ENCODE measurements at places on chromosomes 13 and 19.

GRCh38 chr19:4583961-4584669 is 24.6 kb upstream of the SEMA6B start:
- DNase-seq, result peak; percentile 63

DNA sequence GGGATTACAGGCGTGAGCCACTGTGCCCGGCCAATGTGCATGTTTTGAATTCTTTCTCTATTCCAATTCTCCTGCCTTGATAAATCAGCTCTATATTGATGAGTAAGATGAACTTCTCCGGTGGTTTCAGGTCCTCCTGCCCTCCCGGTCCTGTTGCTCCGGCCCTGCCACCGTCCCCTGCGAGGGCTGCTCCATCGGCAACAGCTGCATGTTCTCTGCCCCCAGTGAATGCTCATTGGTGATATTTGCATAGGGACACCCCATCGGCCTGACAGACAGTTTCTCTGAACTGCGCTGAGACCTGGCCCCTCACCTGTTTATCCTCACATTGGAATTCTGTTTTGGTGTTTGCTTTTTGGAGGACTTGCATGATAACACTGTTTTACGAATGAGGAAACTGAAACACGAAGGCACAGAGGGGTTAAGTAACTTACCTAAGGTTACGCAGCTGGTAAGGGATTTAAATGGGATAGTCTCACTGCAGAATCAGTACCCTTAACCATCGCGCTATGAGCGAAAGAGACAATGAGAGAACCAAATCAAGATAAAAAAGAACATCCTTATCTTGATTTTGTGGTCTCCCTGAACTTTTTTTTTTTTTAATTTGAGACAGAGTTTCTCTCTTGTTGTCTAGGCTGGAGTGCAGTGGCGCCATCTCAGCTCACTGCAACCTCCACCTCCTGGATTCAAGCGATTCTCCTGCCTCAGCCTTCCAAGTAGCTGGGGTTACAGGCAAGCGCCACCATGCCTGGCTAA is 32.2 kb downstream of the ZNF557 start:
- no peak for DNase-seq

- no peak for DNase-seq
Observed at GRCh38 chr19:28258829-28259228, 954.1 kb downstream of the UQCRFS1 start.

GRCh38 chr13:75694722-75695121 is 58.6 kb downstream of the LMO7 start:
- no peak for DNase-seq

- no peak for DNase-seq
Observed at GRCh38 chr19:40283414-40284250, 1.5 kb downstream of the AKT2 start.

DNA sequence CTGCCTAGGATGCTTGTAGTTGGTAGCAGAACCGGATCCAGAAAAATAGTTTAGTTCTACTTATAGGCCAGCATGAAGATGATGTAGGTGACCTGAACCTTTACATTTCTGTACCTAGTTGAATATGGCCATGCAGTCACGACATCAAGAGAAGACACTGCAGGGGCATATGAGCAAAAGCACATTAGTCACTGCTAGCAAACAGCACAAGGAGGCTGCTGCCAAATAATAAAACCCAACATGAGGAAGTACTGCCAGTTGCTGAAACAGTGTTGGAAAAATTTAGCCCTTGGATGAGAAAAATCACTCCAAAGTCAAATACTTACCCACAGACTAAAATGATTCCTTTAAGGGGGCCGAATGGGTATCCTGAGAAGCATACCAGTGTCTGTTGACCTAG is 20.8 kb downstream of the ERICH6B start:
- DNase-seq, result no peak

- DNase-seq, result no peak
Observed at GRCh38 chr13:110555601-110556223, 5.8 kb downstream of the RAB20 start.

GRCh38 chr19:10602330-10603083 is 15.4 kb upstream of the AP1M2 start:
- DNase-seq, result peak; percentile 57

GRCh38 chr19:2590630-2591399 is 111.7 kb downstream of the GNG7 start:
- no peak for DNase-seq

- no peak for DNase-seq
Observed at GRCh38 chr19:38049105-38049649, 142.2 kb downstream of the SIPA1L3 start.

DNA sequence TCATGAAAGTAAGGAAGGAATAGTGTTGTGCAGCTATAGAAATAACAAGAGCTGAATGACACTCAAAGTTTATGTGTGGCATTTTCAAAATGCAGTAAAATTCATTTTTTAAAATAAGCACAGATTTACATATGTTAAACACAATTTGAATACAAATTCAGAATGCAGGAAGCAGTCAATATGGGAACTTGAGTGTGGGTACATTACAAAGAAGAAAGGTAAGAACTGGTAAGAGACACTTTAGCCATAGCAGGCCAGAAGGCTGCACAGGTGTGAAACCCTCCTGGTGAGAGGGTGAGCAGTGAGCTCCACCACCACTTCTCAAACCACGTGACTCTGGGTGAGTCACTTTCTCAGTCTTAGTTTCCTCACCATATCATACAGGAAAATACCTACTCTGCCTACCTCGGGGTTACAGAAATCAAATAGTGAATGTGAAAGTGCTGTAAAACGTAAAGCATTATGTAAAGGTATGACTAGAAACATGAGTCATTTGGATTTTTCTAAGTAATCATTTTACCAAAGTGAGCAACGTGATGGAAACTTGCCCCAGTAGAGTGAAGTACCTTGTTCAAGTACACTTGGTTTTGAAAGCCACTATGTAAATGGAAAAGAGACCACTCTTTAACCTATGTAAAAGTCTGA is 40.5 kb downstream of the USP12 start:
- DNase-seq, result no peak

- DNase-seq, result no peak
Observed at GRCh38 chr13:109718726-109719125, 67.7 kb downstream of the IRS2 start.

DNA sequence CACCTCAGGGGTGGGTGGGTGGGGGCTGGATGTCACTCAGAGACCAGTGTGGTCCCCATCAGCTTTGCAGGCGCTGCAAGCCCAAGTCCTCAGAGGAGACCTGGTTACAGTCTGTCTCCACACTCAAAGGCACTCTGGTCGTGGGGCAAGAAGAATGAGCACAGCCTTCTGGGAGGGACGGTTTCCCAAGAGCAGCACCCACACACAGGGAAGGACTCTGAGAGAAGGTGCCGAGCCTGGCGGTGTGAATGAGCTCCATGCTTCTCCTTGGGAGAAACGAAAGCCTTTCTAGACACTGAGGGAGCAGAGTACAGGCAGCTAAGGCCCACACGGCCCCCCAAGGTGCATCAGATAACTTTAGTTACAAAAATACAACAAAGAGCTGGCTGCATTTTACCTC is 473.6 kb downstream of the FOXO1 start:
- no peak for DNase-seq

- DNase-seq, result no peak
Observed at GRCh38 chr19:45827459-45828093, 12.5 kb upstream of the RSPH6A start.

DNA sequence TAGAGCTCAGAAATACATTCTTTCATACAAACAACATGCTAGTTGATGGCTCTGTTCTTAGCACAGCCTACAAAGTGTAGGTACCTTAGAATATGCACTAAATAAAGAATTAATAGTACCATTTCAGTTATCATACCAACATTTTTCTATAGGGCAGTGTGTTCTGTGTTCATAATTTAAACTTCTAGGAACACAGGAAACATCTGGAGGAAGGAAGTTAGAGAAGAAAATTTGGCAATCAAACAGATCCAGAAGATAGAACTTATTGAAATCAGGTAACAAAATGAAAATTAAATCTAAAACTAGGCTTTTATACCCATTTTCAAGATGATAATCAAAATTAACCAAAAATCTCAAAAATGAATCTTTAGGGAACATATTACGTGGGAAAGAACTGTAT is 527.5 kb downstream of the DCT start:
- DNase-seq, result no peak

DNA sequence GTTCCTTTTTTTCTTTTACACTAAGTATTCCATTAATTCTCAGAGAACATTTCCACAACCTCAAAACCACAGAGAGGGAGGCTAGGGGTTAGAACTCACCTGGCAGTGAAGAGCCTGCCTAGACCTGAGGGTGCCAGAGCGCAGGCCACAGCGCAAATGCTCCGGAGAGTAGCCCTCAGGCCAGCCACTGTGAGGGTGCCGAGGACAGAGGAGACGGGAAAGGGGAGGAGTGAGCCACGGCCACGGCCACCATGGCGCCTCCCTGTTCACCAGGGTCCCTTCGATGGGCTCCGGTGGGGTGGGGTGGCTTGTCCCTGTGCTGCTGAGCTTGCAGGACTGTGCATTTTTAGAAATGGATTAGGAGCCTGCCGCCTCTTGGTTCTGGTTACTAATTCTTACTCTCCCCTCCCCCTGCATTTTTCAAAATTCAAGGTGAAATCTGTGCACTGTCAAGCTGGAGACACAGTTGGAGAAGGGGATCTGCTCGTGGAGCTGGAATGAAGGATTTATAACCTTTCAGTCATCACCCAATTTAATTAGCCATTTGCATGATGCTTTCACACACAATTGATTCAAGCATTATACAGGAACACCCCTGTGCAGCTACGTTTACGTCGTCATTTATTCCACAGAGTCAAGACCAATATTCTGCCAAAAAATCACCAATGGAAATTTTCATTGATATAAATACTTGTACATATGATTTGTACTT is 58.8 kb downstream of the GGACT start:
- no peak for DNase-seq

DNA sequence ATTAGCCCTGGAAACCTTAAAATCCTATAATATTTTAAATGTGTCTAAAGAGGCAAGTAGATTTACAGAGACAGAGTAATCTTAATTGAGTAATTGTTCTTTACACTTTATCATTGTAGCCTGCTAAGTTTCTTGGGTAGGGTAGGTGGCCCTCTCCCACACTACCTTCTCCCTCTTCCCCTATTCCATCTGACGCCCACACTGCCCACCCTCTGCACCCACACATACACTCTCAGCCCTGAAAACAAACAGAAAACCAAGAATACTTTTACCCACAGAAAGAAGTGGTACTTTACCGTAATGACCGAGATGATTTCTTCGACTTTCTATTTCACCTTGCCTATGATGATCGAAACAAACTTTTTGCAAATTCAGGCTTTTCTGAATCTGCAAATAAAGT is 320.4 kb upstream of the OBI1 start:
- no peak for DNase-seq

- DNase-seq, result no peak
Observed at GRCh38 chr13:31774186-31774750, 34.9 kb downstream of the RXFP2 start.

- no peak for DNase-seq
Observed at GRCh38 chr13:25165663-25166062, 6.4 kb downstream of the AMER2 start.

GRCh38 chr13:61350341-61350740 is 65.3 kb downstream of the PCDH20 start:
- DNase-seq, result no peak

DNA sequence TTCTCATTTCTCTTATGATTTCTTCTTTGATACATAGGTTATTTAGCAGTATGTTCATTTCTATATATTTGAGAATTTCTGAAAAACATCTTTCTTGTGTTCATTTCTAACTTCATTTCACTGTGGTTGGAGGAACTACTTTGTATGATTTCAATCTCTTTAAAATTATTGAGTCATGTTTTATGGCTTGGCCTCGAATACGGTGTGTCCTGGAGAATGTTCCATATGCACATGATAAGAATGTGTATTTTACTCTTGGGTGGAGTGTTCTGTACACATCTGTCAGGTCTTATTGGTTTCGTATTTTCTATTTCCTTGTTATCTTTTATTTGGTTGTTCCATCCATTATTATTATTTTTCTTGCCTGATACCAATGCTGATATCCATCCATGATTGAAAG is 22.9 kb downstream of the DNM2 start:
- no peak for DNase-seq

GRCh38 chr13:52847682-52848432 is 583 bp downstream of the PCDH8 start:
- DNase-seq, result peak; percentile 43

DNA sequence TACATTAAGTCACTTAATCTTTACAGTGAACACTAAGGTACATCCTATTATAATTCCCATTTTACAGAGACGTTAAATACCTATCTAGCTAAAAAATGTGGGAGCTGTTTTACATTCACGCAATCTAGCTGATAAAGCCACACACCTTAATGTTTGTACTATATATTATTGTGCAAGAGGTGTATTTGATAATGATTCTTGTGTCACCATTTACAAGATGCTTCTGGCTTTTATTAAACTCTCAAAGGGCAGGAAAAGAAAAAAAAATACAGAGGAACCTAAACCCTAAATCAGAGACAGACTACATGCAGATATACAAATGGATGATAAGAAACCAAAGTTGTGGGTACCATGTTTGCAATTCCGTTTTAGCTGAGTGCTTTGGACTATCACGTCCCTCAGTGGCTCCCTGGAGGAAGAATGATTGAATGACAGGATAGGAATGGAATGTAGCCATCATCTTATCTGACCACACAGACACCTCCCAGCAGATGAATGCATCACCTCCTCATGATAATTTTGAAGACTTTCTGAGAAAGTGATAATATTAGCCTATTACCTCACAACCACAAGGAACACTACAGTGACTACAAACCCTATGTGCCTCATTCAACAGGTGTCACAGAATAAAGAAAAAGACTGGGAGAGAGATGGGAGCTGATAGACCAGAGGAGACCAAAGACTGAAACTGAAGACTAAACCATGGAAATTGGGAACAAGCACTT is 230.5 kb upstream of the SERP2 start:
- no peak for DNase-seq

DNA sequence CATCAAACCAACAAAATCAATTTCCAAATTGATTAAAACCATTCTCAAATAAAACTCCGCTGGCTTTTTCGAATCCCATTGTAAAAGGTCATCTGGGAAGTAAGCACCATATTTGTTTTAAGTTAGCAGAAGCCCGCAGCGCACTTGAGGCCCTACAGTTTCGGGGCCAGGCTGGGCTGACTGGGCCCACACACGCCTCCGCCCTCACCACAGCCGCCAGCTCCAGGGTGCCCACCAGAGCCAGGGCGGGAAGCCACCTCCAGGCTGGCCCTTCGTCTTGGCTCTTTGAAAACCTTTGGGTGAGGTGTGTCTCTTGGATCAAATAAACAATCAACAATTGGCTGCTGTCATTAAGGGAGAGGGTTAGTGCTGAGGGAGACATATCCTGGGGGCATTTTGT is 133.3 kb downstream of the SOX1 start:
- no peak for DNase-seq

- DNase-seq, result no peak
Observed at GRCh38 chr19:55325172-55325571, at the start of gene TMEM150B. Gene TMEM150B, minus strand, starts transcription at chr19:55325341. Its CDS starts 4,305 bp downstream, at chr19:55321036.

DNA sequence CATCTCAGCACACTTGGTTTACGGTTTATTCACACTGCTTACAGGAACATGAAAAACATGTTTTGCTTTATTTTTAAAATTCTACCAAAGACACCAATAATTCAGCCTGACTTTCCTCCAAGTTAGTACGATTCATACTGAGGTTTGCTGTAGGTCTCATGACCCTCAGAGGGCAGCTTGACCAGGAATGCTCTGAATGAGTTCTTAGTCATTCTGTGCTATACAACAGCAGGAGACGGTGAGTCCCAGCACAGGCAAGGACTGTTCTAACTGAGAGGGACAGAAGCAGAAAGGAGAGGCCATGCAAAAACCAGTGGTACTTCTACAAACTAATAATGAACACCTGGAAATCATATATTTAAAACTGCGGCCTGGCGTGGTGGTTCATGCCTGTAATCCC is 6.4 kb downstream of the GRTP1 start:
- no peak for DNase-seq
